Stimulated activated naive CD4-positive, alpha-beta T cell treated with Interleukin-2 at 50 U/mL for 16 hours (primary cell): ENCODE measurements at places on chromosomes 12 and 14.

- DNase-seq = no peak
These were observed 7.9 kb downstream of the C2CD5 start for GRCh38 chr12:22536346-22536945.

- no peak for DNase-seq
These were observed 25.6 kb downstream of the ELK3 start for GRCh38 chr12:96219700-96220206.

GRCh38 chr14:84129007-84129406, 1400.9 kb upstream of the FLRT2 start:
- no peak for DNase-seq

GRCh38 chr14:44720707-44721106, 213.6 kb upstream of the FSCB start:
- no peak for DNase-seq

DNA sequence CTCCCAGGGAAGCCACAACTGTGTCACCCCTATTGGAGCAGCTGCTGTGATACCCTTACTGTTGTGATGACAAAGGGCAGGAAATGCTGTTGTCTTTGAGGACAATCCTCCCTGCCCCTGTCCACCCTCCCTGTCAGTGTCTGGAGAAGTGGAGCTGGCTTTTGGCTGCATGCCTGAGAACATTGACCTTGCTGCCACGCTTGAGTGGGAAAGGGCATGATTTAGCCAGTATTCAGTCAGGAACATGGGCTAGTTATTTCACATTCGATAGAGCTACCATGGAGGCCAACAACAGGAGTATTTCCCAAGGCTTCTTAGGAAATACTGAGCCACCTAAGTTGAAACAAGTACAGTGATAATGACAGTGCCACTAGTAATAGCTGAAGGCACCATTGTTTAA, 59.4 kb downstream of the MYRFL start:
- no peak for DNase-seq

GRCh38 chr12:78406828-78407227, 457.7 kb upstream of the SYT1 start:
- no peak for DNase-seq

GRCh38 chr14:34980337-34980900, 2.4 kb upstream of the SRP54 start:
- no peak for DNase-seq

GRCh38 chr12:3431686-3432085, 59.3 kb upstream of the PRMT8 start:
- no peak for DNase-seq

DNA sequence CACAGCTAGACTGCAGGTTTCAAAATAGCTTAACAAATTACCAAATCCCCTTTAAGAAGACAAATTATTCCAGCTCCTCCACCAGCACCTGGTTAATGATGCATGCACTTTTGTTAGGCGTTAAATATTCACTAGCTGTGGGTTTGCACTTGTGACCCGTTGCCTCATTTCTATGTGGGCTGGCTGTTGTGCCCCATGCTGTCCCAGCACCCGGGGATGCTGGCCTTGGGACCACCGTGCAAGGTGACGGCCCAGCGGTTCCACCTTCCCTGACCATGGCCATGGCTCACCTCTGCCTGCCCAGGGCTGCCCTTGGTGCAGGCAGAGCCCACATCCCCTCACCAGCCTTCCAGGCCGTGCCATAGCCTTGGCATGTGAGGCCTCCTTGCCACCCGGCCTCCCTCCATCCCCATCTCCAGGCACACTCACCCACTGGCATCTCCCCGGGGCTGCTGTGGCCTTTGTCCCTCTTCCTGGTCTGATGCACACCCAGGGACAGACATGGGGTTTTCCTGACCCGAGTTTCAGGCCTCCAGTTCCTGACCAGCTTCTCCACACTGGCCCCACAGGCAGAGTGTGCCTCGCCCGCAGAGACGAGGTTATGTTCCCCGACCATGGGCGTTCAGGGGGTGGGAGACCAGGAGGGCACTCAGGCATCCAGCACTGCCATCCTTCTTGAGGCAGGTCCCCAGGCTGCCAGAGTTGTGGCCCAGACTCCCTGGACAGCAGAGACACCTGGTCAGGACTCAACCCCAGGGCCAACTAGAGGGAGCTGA, 20.3 kb upstream of the C14orf180 start:
- DNase-seq = no peak
